ENCODE measurements at places on chromosomes 13 and 19. TPM values are rescaled to one million over a fixed set of nuclear protein-coding genes. Genes with fewer than 3 reads are reported as not detected.

The PALM3 gene
- total RNA-seq, result 6.7 TPM

The GPR12 gene
- 2.5 TPM for total RNA-seq

The NECTIN2 gene
- 108 TPM for total RNA-seq

The ZSCAN4 gene
- total RNA-seq, result 0.69 TPM

GRCh38 chr19:39796000-39796498, 17.4 kb downstream of the LEUTX start:
- H3K4me3 ChIP-seq, result no peak overlapping the region
- no peak overlapping the region for H3K27ac ChIP-seq
- H3K4me1 ChIP-seq, result no peaks in the 10 kb centered on the region
- no peaks in the 10 kb centered on the region for H3K36me3 ChIP-seq

DNA sequence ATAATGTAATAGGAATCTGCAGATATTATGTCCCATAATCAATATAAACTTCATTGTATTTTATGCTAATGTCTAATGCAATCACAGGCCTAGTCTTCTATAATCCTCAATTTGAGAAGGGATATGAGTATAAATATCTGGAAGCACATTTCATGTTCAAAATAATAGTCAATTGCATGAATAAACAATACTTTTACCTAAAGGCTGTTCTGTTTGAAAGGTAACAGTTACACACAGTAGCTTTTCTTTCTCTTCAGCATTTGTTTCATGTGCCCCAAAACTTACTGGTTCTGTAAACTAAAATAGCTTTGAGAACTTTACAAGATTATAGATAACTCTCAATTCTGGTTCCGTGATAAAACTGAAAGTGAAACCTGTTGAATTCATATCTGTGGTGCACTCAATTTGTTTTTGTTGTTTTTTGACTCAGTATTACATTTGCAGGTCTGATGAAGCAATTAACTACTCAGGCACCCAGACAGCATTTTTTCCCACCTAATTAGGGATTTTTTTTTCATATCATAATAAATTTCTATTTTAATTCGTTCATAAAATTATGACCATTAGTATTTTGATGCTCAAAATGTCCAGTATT, 1193.8 kb downstream of the SLITRK1 start:
- H3K4me3 ChIP-seq, result no peak overlapping the region
- H3K27me3 ChIP-seq, result no peaks in the 10 kb centered on the region
- no peaks in the 10 kb centered on the region for H3K4me1 ChIP-seq
- H3K27ac ChIP-seq, result no peak overlapping the region

DNA sequence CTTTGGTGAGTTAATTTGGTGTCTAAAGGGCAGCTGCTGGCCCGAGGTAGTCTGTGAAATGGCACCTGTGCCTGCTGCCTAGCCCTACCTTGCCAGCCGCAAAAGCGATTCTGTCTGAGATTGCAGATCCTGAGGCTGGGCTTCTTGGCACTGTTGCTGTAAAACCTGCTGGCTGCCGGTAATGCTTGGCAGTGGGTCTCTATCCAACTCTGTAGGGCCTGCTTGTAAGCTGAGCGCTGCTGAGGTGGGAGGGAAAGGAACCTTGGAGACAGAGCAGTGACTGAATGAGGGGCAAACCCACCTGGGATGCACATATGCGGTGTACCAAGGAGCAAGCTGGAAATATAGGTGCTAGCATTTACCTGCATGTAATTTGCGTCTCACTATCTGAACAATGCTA, 11.7 kb downstream of the LCP1 start:
- H3K36me3 ChIP-seq, result no peaks in the 10 kb centered on the region
- no peak overlapping the region for H3K27ac ChIP-seq
- H3K4me3 ChIP-seq, result no peak overlapping the region
- peaks cover 4% of the 10 kb centered on the region for H3K4me1 ChIP-seq
- peaks cover 3% of the 10 kb centered on the region for H3K27me3 ChIP-seq

DNA sequence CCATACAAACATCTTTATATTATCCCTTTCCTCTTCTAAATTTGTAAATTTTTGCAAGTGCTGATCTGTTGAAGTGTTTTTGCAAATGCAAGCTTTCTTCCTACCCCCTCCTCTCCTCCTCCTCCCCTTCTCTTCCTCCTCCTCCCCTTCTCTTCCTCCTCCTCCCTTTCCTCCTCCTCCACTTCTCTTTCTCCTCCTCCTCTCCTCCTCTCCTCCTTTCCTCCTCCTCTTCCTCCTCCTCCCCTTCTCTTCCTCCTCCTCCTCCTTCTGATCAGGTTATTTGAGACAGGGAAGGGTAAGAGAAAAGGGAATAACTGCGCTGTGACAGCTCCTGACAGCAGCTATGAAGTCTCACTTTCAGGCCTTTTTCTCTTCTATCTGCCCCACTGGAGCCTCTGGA, 8.9 kb downstream of the TNFSF13B start:
- no peaks in the 10 kb centered on the region for H3K27me3 ChIP-seq
- DNase-seq, result no peak
- H3K4me1 ChIP-seq, result no peaks in the 10 kb centered on the region

GRCh38 chr13:112664501-112665203, 25.2 kb upstream of the ATP11A start:
- no peak overlapping the region for H3K4me3 ChIP-seq
- no peaks in the 10 kb centered on the region for H3K36me3 ChIP-seq
- H3K27ac ChIP-seq, result no peak overlapping the region
- H3K4me1 ChIP-seq, result peaks cover 7% of the 10 kb centered on the region
- no peak for DNase-seq

DNA sequence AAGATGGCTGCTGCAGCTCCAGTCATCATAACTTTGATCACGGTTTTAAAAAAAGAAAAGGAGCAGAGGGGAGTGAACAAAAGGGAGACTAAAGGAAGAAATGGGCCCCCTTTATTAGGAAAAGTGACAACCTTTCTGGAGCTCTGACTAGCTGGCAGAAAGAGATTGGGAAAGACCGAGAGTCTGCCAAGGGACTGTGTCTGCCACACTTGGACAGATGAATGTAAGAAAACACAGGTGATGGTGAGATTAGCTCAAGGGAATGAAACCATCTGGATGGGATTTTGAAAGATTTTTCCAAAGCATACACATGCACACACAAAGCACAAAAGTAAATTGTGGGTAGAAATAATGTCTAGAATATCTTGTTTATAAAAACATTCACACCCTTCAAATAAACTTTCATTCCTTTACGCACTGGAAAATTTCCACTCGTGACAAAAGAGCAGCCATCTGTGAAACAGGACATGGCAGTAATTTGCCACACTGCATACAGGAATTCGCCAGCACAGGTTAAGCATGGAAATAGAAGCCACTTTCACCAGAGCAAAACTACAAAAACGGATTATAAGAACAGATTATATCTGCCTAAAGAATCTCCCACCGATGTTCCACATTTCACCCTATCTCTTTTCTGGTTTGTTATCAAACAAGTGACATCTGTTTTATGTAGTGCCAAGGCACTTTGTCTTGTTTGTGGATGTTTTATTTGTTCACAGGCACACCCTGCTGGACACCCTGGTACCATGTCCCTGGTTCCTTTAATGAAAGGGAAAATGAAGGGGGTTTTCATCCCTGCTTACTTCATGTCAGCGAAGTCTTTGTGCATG, 819.5 kb downstream of the DIAPH3 start:
- no peak overlapping the region for H3K27ac ChIP-seq
- DNase-seq, result no peak
- H3K4me1 ChIP-seq, result no peaks in the 10 kb centered on the region
- no peaks in the 10 kb centered on the region for H3K36me3 ChIP-seq
- no peak overlapping the region for H3K4me3 ChIP-seq

DNA sequence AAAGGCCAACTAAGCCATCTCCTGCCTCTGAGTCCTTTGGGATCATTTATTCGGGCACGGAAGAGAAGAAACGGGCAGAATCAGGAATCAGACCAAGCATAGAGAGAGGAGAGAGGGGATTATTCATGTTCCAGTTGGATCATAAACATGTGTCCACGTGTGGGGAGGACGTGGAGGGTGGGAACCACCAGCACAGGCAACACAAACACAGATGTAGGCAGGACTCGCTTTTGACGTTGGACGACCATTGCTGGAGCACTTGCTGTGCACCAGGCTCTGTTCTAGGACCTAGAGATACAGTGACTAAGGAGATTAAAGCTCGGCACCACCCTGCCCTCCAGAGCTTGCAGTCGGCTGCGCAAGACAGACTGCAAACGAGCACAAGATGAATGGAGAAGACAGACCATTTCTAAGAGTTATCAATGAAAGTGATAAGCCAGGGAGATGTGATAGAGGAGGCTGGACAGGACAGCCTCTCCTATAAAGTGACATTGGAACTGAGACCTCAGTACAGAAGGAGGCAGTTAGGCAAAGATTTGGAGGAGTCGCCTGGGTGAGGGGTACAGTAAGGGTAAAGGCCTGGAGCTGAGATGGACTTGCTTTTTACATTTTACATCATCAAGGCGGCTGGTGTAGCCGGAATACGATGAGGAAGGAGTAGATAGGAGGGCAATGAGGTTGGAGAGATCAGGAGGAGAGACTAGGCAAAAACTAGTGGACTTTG, 716 bp downstream of the SH2D3A start:
- no peaks in the 10 kb centered on the region for H3K4me1 ChIP-seq
- H3K4me3 ChIP-seq, result peak overlapping the region; percentile 77
- no peak for DNase-seq
- H3K27ac ChIP-seq, result no peak overlapping the region
- H3K27me3 ChIP-seq, result peaks cover 13% of the 10 kb centered on the region
- peaks cover 4% of the 10 kb centered on the region for H3K36me3 ChIP-seq

- H3K27me3 ChIP-seq, result peaks cover 7% of the 10 kb centered on the region
- DNase-seq, result peak; percentile 9
- H3K36me3 ChIP-seq, result no peaks in the 10 kb centered on the region
- H3K27ac ChIP-seq, result no peak within 1 kb of the TSS
Observed at GRCh38 chr13:113973218-113974164, at the start of gene C13orf46. Gene C13orf46, minus strand, starts transcription at chr13:113974076. Its CDS starts 79 bp downstream, at chr13:113973997.

DNA sequence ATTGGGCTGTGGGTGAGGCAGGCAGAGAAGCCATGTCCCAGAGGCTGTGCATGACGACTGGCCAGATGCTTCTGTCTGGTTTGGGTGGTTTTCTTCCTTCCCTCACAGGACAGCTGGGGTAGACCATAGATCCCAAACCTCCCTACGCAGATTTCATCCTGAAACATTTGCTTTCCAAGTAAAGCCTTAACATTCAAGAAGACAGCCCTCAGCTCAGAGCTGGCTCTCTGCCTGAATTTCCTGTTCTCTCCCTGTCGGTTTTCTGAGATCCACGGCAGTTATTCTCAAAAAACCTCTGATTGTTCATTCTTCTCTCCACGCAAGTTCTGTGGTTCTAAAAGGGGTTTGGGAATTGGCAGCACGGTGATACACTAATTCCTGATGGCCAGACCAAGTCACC, 25.3 kb downstream of the UQCRFS1 start:
- H3K27ac ChIP-seq, result no peak overlapping the region
- no peak for DNase-seq
- peaks cover 16% of the 10 kb centered on the region for H3K4me1 ChIP-seq
- peaks cover 9% of the 10 kb centered on the region for H3K27me3 ChIP-seq
- no peaks in the 10 kb centered on the region for H3K36me3 ChIP-seq
- peak overlapping the region; percentile 46 for H3K4me3 ChIP-seq

- H3K27me3 ChIP-seq, result peaks cover 7% of the 10 kb centered on the region
- H3K27ac ChIP-seq, result peak within 1 kb of the TSS; percentile 93
- peak within 1 kb of the TSS; percentile 88 for H3K4me3 ChIP-seq
- DNase-seq, result peak; percentile 51
Observed at GRCh38 chr19:45814851-45815480, at the start of gene RSPH6A. Gene RSPH6A, minus strand, starts transcription at chr19:45815308. Its CDS starts 132 bp downstream, at chr19:45815176.

GRCh38 chr19:33408116-33408515, 34.6 kb downstream of the CEBPG start:
- peaks cover 5% of the 10 kb centered on the region for H3K27me3 ChIP-seq
- H3K4me1 ChIP-seq, result peaks cover 9% of the 10 kb centered on the region
- H3K4me3 ChIP-seq, result no peak overlapping the region
- H3K27ac ChIP-seq, result no peak overlapping the region
- peak; percentile 16 for DNase-seq

DNA sequence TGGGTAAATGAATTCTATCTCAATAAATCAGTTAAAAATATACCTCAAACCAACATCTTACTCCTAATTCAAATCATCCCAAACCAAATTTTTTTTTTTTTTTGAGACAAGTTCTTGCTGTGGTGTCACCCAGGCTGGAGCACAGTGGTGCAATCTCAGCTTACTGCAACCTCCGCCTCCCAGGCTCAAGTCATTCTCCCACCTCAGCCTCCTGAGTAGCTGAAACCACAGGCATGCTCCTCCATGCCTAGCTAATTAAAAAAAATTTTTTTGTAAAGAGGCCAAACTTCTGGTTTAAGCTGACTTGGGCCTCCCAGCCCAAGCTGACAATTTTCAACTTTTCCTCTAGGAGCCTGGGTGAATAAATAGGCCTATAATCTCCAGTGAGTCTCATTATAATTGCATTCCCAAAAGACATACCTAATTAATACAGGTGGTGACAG, 22.1 kb upstream of the OLFM2 start:
- no peak overlapping the region for H3K4me3 ChIP-seq
- DNase-seq, result no peak
- no peaks in the 10 kb centered on the region for H3K36me3 ChIP-seq
- H3K27me3 ChIP-seq, result no peaks in the 10 kb centered on the region
- no peaks in the 10 kb centered on the region for H3K4me1 ChIP-seq
- H3K27ac ChIP-seq, result no peak overlapping the region

- no peak overlapping the region for H3K4me3 ChIP-seq
- peaks cover 6% of the 10 kb centered on the region for H3K4me1 ChIP-seq
- no peaks in the 10 kb centered on the region for H3K27me3 ChIP-seq
- no peak overlapping the region for H3K27ac ChIP-seq
- H3K36me3 ChIP-seq, result no peaks in the 10 kb centered on the region
- no peak for DNase-seq
Observed at GRCh38 chr13:97853550-97853949, 99.9 kb upstream of the IPO5 start.

DNA sequence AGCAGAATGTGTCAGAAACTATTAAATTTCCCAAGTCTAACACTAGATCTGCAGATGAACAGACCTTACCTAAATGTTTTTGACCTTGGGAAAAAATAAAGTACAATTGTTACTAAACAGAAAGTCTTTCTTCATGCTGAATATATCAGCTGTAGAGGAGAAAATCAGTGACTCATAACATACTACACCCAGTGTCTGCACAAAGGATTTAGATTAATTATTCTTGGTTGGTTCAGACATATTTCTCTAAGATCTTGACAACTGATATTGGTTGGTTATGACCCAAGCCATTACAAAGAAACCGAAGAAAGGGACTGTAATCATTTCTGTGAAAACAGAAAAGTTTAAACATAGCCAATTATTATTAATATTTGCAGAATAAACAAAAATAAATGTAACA, 225.1 kb downstream of the HS6ST3 start:
- H3K36me3 ChIP-seq, result no peaks in the 10 kb centered on the region
- no peak overlapping the region for H3K27ac ChIP-seq
- H3K4me3 ChIP-seq, result no peak overlapping the region
- H3K27me3 ChIP-seq, result no peaks in the 10 kb centered on the region

- DNase-seq, result peak; percentile 81
- no peak overlapping the region for H3K27ac ChIP-seq
- H3K27me3 ChIP-seq, result peaks cover 10% of the 10 kb centered on the region
- H3K36me3 ChIP-seq, result no peaks in the 10 kb centered on the region
- no peak overlapping the region for H3K4me3 ChIP-seq
Observed at GRCh38 chr19:51094696-51095279, 12.1 kb upstream of the KLK14 start.

GRCh38 chr13:83853771-83854170, 28.5 kb downstream of the SLITRK1 start:
- H3K27ac ChIP-seq, result no peak overlapping the region
- no peak overlapping the region for H3K4me3 ChIP-seq
- H3K4me1 ChIP-seq, result no peaks in the 10 kb centered on the region
- DNase-seq, result no peak

Data from glutamatergic neuron (in vitro differentiated cells).